ENCODE measurements at places on chromosomes 2 and 18.

DNA sequence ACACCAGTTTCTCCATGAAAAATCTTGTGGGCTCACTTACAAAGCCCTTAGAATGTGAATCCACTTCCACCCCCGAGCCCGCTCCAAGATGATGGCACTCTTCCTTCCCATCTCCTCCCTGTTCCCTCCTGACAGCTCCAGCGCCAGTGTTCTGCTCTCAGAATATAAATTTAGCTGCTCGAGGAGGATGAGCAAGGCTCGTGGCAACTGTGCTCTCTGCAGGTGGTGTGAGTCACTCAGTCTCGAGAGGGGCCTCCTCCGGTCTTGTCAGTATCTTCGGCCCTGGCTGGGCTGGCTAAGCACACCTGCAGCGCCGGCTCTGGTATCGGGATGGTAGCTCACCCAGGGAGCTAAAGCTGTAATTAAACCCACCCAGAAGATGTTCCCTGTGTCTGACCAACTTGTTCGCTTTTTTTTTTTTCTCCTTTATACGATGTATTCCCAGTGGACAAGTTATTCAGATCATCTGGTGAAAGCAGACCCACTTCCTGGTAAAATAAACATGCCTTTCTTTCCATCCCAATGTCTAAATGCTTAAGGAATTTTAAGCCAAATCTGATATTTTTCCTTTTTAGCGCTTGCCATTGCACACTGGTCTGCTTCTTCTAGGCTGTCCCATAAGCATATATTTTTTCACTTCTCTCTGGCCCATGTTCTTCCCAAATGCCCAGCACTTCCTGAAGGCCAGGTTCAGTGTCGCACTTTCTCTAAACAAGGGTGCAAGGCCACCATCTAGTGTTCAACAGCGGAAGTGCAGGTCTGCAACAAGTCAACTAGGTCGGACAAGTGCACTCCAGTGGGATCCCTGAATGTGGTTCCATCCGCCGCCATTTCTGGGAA, 31.4 kb upstream of the YPEL5 start:
- H3K4me3 ChIP-seq = peak overlapping the region; percentile 8
- H3K27me3 ChIP-seq = peaks cover 28% of the 10 kb centered on the region
- H3K36me3 ChIP-seq = no peaks in the 10 kb centered on the region
- peak; percentile 82 for DNase-seq
- peaks cover 6% of the 10 kb centered on the region for H3K4me1 ChIP-seq
- peak overlapping the region; percentile 6 for H3K27ac ChIP-seq

GRCh38 chr2:25421820-25422411, 80.2 kb upstream of the DNMT3A start:
- DNase-seq = no peak
- no peak overlapping the region for H3K4me3 ChIP-seq
- H3K36me3 ChIP-seq = peaks cover 9% of the 10 kb centered on the region

DNA sequence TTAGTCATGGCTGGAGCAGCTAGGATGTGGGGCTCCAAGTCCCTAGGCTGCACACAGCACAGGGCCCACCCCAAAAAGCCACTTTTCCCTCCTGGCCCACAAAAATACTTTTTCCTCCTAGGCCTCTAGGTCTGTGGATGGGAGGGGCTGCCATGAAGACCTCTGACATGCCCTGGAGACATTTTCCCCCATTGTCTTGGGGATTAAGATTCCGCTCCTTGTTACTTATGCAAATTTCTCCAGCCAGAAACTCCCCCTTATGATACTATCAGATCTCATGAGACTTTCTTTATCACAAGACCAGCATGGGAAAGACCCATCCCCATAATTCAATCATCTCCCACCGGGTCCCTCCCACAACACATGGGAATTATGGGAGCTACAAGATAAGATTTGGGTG, 125.9 kb downstream of the ESCO1 start:
- H3K4me3 ChIP-seq = no peak overlapping the region
- no peaks in the 10 kb centered on the region for H3K36me3 ChIP-seq
- H3K27ac ChIP-seq = no peak overlapping the region
- H3K27me3 ChIP-seq = no peaks in the 10 kb centered on the region
- no peak for DNase-seq

DNA sequence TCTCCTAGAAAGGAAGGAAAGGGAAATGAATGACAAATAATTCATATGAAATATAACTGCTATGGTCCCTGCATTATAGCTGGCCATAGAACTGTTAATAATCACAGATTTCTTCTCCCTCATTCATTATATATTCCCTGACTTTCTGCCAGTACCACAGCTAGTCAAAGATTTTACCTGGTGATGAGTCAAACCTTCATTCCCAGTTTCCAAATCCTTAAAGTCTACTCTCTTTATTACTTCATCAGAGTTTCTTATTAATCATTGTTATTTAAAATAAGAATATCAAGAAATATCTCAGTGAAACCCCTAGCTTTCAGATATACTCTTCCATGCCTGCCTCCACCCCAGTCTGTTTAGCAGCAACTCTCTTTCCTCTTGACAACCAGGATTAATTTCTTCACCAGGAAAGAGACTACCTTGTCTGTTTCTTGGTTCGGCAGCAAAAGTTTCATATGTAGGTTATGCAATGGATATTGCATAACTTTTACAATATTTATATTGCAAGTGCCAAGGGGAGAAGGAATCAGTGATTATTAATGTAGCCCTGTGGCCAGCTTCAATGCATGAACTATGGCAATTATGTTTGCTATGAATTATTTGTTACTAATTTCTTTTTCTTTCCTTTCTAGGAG, 533.8 kb downstream of the FBXO15 start:
- no peak for DNase-seq
- no peak overlapping the region for H3K27ac ChIP-seq
- H3K27me3 ChIP-seq = peaks cover 9% of the 10 kb centered on the region
- H3K36me3 ChIP-seq = no peaks in the 10 kb centered on the region
- no peaks in the 10 kb centered on the region for H3K4me1 ChIP-seq

- no peaks in the 10 kb centered on the region for H3K36me3 ChIP-seq
- peaks cover 47% of the 10 kb centered on the region for H3K4me1 ChIP-seq
- no peaks in the 10 kb centered on the region for H3K27me3 ChIP-seq
- H3K27ac ChIP-seq = peak overlapping the region; percentile 57
- no peak for DNase-seq
Measured at GRCh38 chr18:10074110-10074509, 160.3 kb downstream of the VAPA start.

DNA sequence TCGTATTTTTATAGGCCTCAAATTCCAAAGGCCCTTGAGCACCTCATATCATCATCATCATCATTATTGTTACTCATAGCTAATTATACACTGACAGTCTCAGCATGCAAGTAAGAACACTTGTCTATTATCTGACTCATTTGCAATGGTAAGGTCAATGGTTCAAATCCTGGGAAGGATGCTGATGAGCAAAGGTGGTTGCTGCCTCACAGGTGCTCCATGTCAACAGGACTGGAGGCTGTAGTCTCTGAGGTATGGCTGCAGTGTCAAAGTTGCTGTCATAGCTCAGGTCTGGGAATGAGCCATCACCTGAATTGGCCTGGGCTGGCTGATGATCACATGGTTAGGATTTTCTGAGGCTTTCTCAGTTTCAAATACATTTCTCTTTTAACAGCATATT, 379.3 kb downstream of the BCL11A start:
- no peaks in the 10 kb centered on the region for H3K27me3 ChIP-seq
- no peak overlapping the region for H3K4me3 ChIP-seq
- DNase-seq = no peak
- H3K27ac ChIP-seq = no peak overlapping the region

DNA sequence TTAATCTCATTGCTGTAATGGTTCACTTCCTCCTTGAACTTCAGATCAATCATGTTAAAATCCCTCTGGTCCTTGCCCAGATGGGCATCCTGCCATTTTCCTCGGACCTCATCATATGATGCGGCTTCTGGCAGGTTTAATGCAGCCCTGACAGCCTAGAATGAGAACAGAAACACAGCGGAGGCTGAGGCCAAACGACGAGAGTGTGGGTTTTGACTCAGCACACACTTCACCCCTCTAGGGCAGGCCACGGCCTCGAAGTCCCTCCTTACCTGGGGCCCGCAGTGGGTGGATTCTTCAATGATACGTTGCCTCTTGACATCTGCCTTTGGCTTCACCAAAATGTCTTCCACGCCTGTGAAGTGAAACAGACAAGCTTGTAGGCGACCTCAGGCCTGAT, 56.8 kb downstream of the POLR1A start:
- no peak overlapping the region for H3K27ac ChIP-seq
- H3K27me3 ChIP-seq = no peaks in the 10 kb centered on the region
- H3K4me3 ChIP-seq = no peak overlapping the region
- H3K36me3 ChIP-seq = peaks cover 17% of the 10 kb centered on the region
- DNase-seq = peak; percentile 48

- no peak for DNase-seq
- H3K36me3 ChIP-seq = no peaks in the 10 kb centered on the region
- H3K27me3 ChIP-seq = peaks cover 2% of the 10 kb centered on the region
- H3K27ac ChIP-seq = no peak overlapping the region
- no peaks in the 10 kb centered on the region for H3K4me1 ChIP-seq
- H3K4me3 ChIP-seq = no peak overlapping the region
Measured at GRCh38 chr2:154686162-154686561, 12.3 kb upstream of the KCNJ3 start.

- H3K4me3 ChIP-seq = no peak overlapping the region
- no peak for DNase-seq
- H3K27me3 ChIP-seq = no peaks in the 10 kb centered on the region
Measured at GRCh38 chr2:184322615-184323014, 275.7 kb upstream of the ZNF804A start.

GRCh38 chr2:28521663-28522062, 25.8 kb downstream of the PLB1 start:
- H3K27me3 ChIP-seq = peaks cover 68% of the 10 kb centered on the region
- H3K27ac ChIP-seq = no peak overlapping the region
- H3K4me3 ChIP-seq = no peak overlapping the region
- H3K36me3 ChIP-seq = no peaks in the 10 kb centered on the region
- DNase-seq = no peak
- peaks cover 13% of the 10 kb centered on the region for H3K4me1 ChIP-seq

DNA sequence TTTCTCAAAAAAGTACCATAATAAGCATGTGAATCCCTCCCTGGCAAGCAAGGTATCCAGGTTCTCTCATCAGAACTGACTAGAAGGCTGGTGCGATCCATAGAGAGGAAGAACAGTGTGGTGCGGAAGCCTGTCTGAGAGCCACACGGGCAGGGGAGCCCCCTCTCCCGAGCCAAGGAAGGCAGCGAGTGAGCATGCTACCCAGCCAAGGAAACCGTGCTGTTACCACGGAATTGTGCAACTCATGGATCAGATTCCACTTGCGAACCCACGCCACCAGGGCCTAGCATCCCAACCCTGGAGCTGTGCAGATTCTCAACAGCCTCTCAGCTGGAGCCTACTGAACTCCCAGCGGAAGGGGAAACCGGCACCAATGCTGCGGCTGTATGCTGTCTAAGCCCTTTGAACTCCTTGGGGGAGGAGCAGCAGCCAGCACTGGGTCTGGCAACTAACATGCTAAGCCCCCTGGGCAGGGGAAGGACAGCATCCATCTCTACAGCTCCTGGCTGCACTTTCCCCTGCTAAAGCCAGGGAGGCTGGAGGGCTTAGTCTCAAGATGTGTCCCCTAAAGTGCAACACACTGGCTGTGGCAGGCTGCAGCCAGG, 823.1 kb downstream of the EPHA4 start:
- H3K4me3 ChIP-seq = no peak overlapping the region
- DNase-seq = no peak
- H3K27me3 ChIP-seq = peaks cover 4% of the 10 kb centered on the region

DNA sequence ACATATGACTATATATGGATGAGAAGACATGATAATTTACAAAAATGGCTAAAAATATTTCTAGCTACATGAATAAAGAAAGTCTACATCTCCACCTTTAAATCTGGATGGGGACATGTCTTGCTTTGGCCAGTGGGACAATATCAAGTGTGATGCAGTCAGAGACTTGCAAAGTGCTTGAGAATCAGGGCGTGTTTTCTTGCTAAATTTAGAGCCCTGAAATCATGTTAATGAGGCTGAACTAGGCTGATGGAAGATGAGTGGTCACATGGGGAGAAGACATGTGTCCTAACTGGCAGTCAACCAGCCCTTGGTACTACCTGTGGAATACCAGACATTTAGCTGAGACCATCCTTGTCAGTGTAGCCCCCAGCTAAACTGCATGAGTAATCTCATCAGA, 278.5 kb upstream of the RGPD4 start:
- no peaks in the 10 kb centered on the region for H3K4me1 ChIP-seq
- H3K36me3 ChIP-seq = no peaks in the 10 kb centered on the region
- no peak for DNase-seq
- no peaks in the 10 kb centered on the region for H3K27me3 ChIP-seq
- H3K27ac ChIP-seq = no peak overlapping the region

DNA sequence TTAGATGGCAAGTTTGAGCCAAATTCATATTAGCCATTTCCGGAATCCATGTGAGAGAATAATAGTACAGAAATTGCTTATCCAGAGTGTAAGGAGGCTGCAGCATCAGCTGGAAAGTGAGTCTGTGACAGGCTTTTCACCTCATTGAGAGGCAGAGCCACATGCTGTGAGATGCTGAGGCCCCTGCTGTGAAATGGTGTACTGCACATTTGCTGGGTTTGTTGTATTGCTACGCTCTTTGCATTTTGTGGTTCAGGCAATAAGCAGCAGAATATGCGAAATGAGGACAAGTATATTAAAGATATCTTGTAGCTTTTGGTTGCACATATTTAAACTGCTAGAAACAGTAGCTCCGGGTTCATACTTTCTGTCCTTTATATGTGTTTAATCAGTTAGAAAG, 37.0 kb downstream of the NABP1 start:
- no peaks in the 10 kb centered on the region for H3K27me3 ChIP-seq
- DNase-seq = no peak
- no peak overlapping the region for H3K27ac ChIP-seq
- H3K4me1 ChIP-seq = peaks cover 4% of the 10 kb centered on the region
- H3K36me3 ChIP-seq = no peaks in the 10 kb centered on the region

GRCh38 chr2:109318150-109318948, 189.3 kb downstream of the SH3RF3 start:
- H3K4me1 ChIP-seq = peaks cover 51% of the 10 kb centered on the region
- H3K36me3 ChIP-seq = no peaks in the 10 kb centered on the region
- DNase-seq = no peak

DNA sequence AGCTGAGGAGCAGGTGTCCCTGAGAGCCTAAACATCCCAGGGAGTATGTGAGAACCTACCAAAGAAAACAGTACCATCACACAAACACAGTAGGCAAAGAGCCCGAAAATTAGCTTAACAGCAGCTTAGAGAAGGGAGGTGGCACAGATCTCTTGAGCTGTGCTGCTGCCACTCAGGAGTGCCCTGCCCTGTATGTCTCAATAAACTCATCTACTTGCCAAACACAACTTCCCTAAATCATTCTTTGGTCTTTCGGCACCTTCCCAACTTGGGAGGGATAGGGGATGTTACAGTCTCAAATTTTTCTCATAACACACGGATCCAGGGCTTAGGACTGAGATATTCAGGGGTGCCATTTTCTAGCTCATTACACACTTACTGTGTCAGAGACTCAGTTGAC, 45.3 kb upstream of the C1D start:
- no peak for DNase-seq
- H3K36me3 ChIP-seq = no peaks in the 10 kb centered on the region
- H3K4me1 ChIP-seq = no peaks in the 10 kb centered on the region

GRCh38 chr2:15984368-15985255, 44.3 kb downstream of the MYCN start:
- no peaks in the 10 kb centered on the region for H3K36me3 ChIP-seq
- peaks cover 4% of the 10 kb centered on the region for H3K27me3 ChIP-seq
- DNase-seq = no peak
- H3K27ac ChIP-seq = peak overlapping the region; percentile 33
- H3K4me3 ChIP-seq = no peak overlapping the region
- peaks cover 35% of the 10 kb centered on the region for H3K4me1 ChIP-seq
